ENCODE measurements at places on chromosomes 1 and 21. TPM values are rescaled to one million over a fixed set of nuclear protein-coding genes. Genes with fewer than 3 reads are reported as not detected.

DNA sequence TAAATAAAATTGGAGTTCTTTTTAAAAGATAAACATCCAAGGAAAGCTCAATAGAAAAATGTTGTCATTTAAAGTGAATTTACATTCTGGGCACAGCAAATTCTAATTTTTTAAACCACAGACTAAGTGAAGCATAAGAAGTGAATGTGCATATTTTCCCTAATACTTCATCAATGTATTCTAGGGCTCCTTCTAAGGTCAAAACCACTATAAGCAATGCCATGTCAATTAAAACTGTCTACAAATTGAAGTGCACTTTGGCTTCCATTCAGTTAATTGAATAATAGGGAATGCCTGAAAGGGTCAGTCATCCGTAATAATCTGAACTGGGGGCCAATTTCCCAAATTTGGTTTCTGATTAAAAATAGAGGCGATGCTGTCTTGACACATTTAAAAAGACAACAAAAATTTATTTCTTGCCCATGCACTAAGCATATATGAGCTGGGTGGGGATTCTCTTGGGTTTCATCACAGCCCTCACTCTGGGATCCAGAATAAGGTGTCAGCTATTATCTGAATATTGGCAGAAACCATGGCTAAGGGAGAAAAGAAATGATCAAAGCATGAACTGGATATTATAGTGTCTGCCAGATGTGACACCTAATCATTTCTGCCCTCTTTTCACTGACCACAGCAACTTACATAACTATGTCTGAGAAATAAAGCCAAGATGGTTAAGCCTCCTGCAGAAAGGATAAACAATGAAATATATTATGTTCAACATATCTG is 660.6 kb upstream of the B3GALT2 start:
- H3K27me3 ChIP-seq = no peaks in the 10 kb centered on the region
- no peak for DNase-seq
- H3K4me1 ChIP-seq = no peaks in the 10 kb centered on the region

GRCh38 chr21:28283641-28284490 is 708.8 kb downstream of the LTN1 start:
- no peaks in the 10 kb centered on the region for H3K36me3 ChIP-seq
- no peaks in the 10 kb centered on the region for H3K27me3 ChIP-seq
- H3K4me3 ChIP-seq = no peak overlapping the region
- peaks cover 5% of the 10 kb centered on the region for H3K4me1 ChIP-seq

DNA sequence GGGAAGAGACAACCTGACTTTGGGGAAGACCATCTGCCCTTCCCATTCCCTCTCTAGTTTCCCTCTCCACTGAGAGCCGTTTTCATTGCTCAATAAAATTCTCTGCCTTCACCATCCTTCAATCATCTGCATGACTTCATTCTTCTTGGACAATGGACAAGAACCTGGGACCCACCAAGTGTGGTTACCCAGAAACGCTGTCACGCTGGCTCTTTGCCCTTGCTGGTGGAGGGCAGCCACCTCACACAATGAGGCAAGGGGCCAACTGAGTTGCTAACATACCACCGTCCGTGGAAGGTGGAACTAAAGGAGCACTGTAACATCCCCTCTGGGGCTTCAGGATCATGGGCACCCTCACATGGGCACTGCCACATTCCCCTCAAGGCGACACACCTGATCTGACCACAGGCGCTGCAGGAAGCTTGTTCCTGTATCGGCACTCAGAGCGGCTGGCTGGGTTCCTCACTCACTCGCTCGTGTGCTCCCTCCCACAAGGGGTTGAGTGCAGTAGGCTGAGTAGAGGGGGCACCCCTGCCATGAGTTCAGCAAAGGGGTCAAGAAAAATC is 652.4 kb downstream of the PLPP3 start:
- H3K27me3 ChIP-seq = no peaks in the 10 kb centered on the region
- no peaks in the 10 kb centered on the region for H3K36me3 ChIP-seq
- no peaks in the 10 kb centered on the region for H3K4me1 ChIP-seq
- H3K27ac ChIP-seq = no peak overlapping the region

Gene LCE6A
- total RNA-seq = not detected

Gene ARHGAP30
- 21.6 TPM for total RNA-seq

Gene KRTAP19-7
- not detected for total RNA-seq

Data from kidney (tissue), 22 donors.